Stromal cell of bone marrow (primary cell): ENCODE measurements at places on chromosomes 7 and 10.

- no peak for DNase-seq
Observed at GRCh38 chr10:124035306-124035927, 58.0 kb downstream of the CHST15 start.

DNA sequence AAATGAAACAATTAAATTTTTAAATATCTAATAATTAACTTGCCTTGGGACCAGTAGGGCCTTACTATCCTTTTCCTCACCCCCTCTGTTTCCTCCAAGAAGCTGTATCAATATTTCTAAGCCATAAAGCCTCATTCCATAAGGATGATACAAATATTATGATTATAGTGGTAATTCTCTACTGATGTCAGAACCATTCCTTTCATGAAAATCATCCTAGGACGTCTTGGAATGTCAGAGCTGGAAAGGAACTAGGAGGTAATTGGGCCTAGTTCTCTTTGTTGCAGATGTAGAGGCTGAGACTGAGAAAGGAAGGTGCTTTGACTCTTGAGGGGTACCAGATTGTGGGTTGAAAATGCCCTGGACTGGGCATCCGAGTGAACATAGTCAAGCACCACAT is 766.7 kb upstream of the GHITM start:
- peak; percentile 22 for DNase-seq

DNA sequence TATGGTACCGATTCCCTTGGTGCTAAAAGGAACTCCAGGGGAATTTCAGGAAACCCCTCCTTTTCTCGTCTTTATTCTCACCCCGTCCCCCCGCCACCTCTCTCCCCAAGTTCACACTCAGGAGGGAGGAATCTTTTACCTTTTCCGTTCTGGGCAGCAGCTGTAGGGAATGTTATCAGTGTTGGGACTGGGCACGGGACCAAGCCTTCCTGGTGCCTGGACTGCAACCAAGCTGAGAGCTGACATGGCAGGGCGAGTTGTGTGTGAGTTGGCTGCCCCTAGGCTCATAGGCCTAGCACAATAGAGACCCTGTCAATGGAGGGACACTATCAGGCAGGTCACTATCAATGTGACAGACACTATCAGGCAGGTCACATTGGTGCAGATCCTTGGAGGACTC is 121.4 kb downstream of the TCF7L2 start:
- no peak for DNase-seq

DNA sequence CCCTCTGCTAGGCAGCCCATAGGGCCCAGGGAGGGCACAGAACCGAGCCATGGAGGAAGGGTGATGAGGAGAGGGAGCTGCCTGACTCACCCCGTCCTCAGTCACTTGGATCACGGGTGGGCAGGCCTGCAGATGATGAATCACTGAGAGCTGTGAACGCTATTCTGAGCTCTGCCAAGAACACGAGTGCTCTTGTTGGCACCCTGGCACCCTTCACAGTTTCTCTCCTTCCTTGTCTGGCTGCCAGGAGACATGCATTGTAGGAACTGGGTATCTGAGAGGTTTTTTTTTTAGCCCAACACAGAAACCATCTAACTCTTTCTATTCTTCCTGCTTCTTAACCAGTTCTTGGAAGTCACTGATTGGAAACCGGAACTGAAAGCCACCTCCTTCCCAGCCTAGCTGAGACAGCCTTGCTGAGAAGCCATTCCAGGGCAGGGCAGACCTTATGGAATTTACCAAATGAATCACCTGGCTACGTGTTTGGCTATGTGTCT is 82.1 kb downstream of the SLC37A3 start:
- peak; percentile 86 for DNase-seq

- DNase-seq, result no peak
Observed at GRCh38 chr7:88346357-88346756, 39.7 kb upstream of the STEAP4 start.

DNA sequence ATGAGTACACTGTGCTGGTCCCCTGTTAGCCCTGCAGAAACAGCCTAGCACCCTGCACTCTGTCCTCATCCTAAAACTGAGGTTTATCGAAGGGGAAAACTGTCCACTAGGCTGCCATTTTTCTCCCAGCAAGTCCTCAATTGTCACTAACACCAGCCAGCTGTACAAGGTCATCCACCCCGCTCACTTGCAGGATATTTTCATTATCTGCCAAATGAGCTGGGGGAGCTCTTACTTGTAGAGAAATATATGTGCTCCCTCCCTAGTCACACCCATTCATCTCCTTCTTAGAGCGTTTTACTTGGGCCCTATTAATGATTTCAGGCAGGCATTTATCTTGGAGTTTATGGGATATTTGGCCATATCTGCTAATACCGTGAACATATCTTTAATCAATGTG is 413.5 kb upstream of the NFE2L3 start:
- no peak for DNase-seq

DNA sequence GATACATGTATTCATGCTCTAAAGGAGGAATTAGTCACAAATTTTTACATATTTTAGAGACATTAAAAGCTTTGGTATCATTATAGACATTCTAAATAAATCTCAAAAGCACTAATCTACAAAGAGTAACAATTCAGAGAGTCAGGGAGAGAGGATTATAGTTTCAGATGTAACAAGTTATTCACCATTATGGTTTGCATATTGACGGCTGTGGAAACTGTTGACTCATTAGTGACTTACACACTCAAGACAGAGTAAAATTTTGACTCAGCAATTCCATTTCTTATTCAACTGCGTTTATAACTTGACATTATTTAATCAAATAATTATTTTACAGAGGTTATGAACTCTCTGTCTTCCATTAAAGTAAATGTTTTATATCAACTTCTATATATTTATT is 95.4 kb upstream of the SEMA3C start:
- DNase-seq, result peak; percentile 19

DNA sequence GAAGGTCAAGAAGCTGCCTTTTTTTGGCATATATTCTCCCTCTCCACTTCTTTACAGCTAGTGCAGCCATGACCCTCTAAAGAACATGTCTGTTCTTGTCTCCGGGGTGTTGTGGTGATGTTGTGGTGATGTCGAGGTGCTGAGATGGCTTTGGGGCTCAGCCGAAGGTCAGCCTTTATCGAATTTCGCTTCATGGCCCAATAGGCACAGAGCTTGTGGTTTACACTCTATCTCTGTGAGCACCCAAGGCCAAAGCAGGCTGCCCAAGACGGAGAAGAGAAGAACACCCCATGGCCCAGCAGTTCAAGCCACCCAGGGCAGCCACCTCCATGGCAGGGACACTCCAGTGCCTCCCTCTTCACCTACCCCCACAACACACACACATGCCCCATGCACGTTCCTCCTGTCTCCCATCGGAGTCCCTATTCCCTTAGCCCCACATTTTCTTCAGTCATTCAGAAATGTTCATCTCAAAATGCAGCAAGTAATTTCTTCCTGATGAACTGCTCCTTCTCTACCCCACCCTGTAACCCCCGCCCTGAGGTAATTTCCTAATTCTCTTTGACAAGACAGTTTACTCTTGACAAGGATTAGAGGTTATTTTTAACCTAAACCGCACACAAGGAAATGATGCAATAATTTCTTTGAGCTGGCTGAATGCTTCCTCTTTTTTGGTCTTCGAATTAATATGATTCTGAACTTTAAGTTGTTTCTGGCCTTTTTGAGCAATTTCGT is 18.6 kb upstream of the ADRB1 start:
- no peak for DNase-seq

GRCh38 chr7:57339198-57339944 is 110.6 kb upstream of the ZNF716 start:
- no peak for DNase-seq

- DNase-seq, result no peak
Observed at GRCh38 chr7:129493555-129493954, 8.8 kb upstream of the SMKR1 start.

- no peak for DNase-seq
Observed at GRCh38 chr10:118259288-118259906, 82.7 kb downstream of the FAM204A start.

- DNase-seq, result no peak
Observed at GRCh38 chr7:22485189-22485588, 14.8 kb downstream of the STEAP1B start.

GRCh38 chr7:156616269-156617202 is 24.0 kb upstream of the RNF32 start:
- no peak for DNase-seq
